ENCODE measurements at places on chromosomes 11 and 22. TPM values are rescaled to one million over a fixed set of nuclear protein-coding genes. Genes with fewer than 3 reads are reported as not detected.

Gene VPREB1
- total RNA-seq = not detected

GRCh38 chr11:65425971-65426838, 3.6 kb downstream of the NEAT1 start:
- H3K4me3 ChIP-seq = peak overlapping the region; percentile 82
- H3K4me1 ChIP-seq = peaks cover 47% of the 10 kb centered on the region
- H3K27ac ChIP-seq = peak overlapping the region; percentile 78
- DNase-seq = peak; percentile 84
- peaks cover 19% of the 10 kb centered on the region for H3K36me3 ChIP-seq

GRCh38 chr11:47620836-47621378, 21.5 kb downstream of the MTCH2 start:
- no peak for DNase-seq
- no peak overlapping the region for H3K4me3 ChIP-seq
- peaks cover 91% of the 10 kb centered on the region for H3K36me3 ChIP-seq
- no peaks in the 10 kb centered on the region for H3K27me3 ChIP-seq

DNA sequence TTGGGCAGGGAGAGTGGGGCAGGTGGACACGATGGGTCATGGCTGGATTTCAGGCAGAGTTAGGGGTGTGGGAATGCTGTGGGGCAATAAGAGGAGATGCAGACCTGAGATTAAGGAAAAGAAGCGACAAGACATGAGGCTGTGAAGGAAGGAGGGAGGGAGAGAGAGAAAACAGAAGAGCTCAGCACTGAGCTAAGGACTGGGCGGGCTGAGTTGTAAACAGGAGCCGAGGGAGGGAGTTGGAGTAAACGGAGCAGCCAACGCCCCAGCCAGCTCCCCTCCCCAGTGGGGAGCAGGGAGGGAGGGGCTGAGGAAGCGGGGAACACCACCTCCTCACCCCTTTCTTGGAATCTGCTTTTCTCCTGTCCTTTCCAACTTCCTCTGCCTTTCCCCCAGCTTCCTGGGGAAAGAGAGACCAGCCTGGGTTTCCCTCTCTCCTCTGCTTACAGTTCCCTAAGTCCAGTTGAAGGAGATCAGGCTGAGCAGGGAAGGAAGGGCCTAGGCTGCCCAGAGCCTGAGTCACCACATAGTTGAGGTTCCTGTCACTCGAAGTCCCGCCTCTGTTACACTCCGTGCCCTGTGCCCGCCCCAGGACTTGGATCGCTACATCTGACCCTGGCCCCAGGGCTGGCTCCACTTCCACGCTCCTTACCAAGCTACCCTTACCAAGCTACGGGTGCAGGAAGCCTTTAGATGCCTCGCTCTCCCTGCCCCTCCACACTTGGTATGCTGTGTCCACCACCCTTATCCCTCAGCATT, 6.7 kb upstream of the AHNAK start:
- H3K27me3 ChIP-seq = no peaks in the 10 kb centered on the region
- DNase-seq = peak; percentile 95
- H3K36me3 ChIP-seq = peaks cover 4% of the 10 kb centered on the region
- peak overlapping the region; percentile 95 for H3K27ac ChIP-seq

GRCh38 chr11:75946531-75947530, 131.8 kb downstream of the UVRAG start:
- no peaks in the 10 kb centered on the region for H3K27me3 ChIP-seq
- peak overlapping the region; percentile 63 for H3K27ac ChIP-seq
- peak; percentile 44 for DNase-seq
- H3K4me3 ChIP-seq = no peak overlapping the region
- H3K36me3 ChIP-seq = no peaks in the 10 kb centered on the region

Gene SLC17A6
- total RNA-seq = not detected

GRCh38 chr11:47318166-47318565, 34.3 kb downstream of the MYBPC3 start:
- DNase-seq = no peak
- H3K27ac ChIP-seq = no peak overlapping the region
- H3K36me3 ChIP-seq = peaks cover 56% of the 10 kb centered on the region
- H3K4me3 ChIP-seq = no peak overlapping the region
- no peaks in the 10 kb centered on the region for H3K27me3 ChIP-seq

Gene LDHAL6A
- total RNA-seq = not detected

- H3K27ac ChIP-seq = peak overlapping the region; percentile 90
- H3K4me1 ChIP-seq = peaks cover 27% of the 10 kb centered on the region
- H3K4me3 ChIP-seq = no peak overlapping the region
- no peaks in the 10 kb centered on the region for H3K36me3 ChIP-seq
- H3K27me3 ChIP-seq = no peaks in the 10 kb centered on the region
Observed at GRCh38 chr11:6251120-6251733, 8.4 kb upstream of the CCKBR start.
